HCT116 (cell line): ENCODE measurements at places on chromosomes 5 and 9.

DNA sequence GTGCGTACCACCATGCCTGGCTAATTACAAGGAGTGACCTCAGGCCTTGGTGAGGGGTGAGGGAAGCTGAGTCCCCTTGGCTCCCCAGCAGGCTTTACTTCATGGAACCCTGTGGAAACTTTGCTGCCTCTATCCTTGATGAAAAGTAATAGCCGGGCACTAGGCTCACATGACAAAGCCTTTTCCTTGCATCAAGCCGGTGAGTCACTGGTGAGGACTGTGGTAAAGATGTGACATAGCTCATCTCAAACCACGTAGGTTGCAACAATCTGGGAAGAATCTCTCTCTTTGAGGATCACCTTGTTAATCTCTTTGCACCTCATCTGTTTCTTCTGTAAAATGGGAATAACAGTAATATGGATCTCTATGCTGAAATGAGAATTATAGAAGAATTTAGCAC, 116.3 kb upstream of the SLC25A48 start:
- DNase-seq: peak; percentile 8

DNA sequence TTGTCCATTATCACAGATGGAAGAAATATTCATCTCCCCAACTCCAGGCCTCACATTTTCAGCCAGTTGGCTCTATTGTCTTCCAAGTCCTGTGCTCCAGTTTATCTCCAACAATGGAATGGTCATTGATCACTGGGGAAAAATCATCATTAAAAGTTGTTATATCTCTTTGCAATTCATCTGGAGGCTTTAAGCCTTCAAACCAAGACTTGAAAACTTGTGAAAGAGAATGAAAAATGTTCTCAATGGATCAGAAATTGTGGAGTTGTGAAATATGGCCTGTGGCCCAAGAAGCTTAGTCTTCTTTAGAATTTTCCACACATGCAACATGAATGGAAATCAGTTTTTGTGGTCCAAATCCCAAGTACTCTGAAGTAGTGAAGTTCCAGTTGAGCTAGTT, 569.6 kb downstream of the EBF1 start:
- DNase-seq: no peak

DNA sequence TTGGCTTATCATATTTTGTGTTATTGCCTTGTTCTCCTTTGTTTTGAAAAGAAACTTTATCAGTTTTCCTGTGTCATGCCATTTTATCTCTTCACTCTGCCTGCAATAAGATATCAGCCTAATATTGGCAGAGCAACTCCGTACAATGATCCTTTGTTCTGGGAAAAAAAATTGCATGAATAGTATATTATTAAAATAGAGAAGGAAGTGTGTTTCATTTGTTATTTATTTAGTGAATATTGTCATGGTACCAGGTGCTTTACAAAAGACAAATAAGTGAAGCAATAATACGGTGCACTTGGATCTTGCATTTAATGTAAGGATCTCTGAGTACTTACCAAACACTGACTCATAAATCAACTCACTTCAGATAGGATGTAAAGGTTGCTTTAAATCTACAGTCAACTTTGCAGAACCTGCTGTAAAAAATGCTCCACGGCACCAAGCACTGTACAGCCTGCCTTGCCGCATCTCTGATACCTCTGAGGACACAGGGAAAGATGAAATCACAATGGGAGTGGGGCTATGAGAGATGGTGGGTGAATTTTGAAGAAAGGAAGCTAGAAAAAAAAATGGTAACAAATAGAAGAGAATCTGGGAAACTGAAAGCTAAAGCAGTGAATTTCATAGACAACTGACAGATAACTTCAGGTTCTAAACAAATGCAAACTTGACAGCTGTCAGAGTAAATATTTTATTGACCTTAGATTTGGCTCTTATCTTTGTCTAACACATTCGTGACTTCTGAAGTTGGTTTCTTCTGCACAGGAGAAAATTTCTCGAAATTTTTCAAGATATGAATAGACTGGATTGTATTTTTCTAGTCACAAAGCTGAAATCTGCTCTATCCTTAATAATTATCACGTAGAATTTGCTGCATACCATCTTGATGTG, 232.1 kb downstream of the ENC1 start:
- no peak for DNase-seq

GRCh38 chr5:891837-892393, 686 bp downstream of the BRD9 start:
- DNase-seq: no peak

GRCh38 chr5:17132444-17133083, 84.9 kb upstream of the BASP1 start:
- DNase-seq: no peak

- DNase-seq: no peak
Measured at GRCh38 chr5:82991678-82992323, 85.4 kb downstream of the TMEM167A start.

DNA sequence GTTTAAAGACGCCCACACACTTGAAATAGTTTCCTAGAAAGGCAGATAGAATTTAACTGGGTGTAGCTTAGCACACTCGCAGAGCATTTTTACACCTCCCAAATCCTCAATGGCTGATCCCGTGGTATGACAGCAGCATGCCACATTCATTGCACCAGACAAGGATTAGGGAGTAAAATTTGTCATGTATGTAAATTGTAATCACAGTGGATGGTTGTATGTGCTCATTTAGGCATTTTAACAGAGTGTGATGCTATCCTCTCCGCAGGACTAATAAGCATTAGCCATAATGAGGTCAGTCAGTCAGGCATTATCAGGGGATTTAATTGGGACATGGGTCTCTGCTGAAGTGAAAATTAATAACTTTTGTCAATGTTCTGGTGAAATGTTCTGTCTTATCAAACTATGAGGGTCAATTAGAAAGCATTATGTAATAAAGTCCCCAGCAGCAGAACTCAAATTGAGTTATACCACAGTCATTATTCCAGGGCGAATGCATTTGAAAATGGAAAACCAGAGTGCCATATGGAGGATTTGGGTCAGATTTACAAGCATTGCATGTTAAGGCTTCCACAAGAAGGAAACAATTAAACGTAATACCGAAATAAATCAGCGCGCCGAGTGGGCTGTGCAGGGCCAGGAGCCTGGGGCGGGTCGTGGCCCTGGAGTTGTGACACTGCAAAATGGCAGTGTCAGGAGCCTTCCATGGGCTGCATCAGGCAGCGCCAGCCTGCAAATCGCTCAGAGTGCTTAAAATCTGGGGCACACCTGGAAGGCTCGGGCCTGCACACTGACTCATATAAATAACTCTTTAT, 602.2 kb downstream of the BNC2 start:
- no peak for DNase-seq

- DNase-seq: no peak
Measured at GRCh38 chr5:158200619-158201018, 341.7 kb upstream of the CLINT1 start.

- DNase-seq: no peak
Measured at GRCh38 chr9:134826336-134827285, 54.0 kb upstream of the FCN2 start.

DNA sequence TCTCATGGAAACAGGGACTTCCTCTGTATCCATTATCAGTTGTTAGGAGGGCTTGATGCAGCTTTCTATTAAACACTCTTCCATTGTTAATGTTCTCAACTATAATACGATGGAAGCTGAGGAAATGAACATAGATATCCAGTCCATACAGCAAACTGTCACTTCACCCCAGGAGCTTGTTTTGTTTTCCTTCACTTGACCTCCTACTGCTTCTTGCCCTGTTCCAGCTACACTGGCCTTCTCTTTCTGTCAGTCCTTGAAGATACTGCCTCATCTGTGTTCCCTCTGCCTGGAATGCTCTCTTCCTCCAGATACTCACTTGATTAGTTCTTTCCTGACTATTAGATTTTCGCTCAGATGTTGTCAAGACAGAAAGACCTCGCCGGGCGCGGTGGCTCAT, 17.1 kb downstream of the CTNNA1 start:
- DNase-seq: no peak

GRCh38 chr5:168701641-168702040, 122.5 kb upstream of the PANK3 start:
- DNase-seq: no peak

DNA sequence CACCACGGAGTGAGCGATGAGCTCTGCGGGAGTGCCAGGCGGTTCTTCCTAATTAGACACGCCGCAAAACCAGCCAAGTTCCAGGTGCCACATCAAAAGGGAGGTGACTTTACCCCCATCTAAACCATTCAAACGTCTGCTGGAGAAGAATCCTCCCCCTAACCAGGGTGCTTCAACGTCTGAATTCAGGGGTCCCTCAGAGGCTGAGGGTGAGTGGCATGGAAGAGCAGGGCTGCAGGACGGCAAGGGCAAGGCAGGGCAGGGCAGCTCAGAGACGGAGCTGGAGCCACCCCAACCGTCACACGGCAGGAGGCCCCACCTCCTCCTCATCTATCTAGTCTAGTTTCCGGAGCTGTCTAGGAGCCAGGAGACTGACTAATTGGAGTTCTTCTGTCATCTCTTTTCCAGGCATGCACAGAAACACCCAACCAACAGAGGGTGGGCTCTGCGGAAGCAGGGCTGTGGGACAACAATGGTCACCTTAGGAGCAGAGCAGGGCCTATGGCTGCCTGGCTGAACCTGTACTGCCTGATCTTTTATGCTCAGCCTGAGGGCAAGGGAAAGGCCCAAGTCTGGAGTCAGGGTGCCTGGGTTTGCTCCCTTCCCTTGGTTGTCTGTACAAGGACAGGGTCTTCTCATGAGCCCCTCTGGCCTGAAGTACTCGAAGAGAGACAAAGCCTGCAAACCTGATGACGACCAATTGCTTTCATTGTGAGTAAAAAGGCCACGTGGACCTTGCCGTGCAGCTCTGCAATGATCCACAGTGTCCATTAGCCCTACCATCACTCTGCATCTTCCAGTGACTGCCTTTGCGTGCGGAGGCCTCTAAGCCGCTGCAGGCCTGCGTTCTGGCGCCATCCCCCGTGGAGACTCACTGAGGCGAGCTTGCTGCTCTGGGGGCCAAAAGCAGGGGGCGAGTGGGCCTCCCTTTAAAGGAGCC, 81.0 kb upstream of the SLC25A51 start:
- DNase-seq: no peak

DNA sequence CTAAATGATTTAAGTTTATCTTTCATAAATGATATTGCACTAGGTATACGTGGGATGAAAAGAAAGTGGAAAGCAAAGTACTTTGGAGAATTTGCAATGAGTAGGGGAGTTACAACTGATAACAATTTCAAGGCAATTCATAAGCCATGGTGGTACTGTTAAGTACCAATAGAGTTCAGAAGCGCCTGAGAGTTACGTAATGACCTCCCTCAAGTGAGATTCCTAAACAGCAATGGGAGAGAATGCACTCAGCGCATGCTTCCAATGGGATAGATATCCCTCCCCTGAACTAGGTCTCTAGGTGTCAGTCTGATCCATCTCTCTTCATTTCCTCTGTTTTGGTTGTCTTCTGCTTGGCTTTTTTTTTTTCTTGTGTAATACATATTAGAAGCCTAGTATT, 249.3 kb downstream of the NNT start:
- no peak for DNase-seq

DNA sequence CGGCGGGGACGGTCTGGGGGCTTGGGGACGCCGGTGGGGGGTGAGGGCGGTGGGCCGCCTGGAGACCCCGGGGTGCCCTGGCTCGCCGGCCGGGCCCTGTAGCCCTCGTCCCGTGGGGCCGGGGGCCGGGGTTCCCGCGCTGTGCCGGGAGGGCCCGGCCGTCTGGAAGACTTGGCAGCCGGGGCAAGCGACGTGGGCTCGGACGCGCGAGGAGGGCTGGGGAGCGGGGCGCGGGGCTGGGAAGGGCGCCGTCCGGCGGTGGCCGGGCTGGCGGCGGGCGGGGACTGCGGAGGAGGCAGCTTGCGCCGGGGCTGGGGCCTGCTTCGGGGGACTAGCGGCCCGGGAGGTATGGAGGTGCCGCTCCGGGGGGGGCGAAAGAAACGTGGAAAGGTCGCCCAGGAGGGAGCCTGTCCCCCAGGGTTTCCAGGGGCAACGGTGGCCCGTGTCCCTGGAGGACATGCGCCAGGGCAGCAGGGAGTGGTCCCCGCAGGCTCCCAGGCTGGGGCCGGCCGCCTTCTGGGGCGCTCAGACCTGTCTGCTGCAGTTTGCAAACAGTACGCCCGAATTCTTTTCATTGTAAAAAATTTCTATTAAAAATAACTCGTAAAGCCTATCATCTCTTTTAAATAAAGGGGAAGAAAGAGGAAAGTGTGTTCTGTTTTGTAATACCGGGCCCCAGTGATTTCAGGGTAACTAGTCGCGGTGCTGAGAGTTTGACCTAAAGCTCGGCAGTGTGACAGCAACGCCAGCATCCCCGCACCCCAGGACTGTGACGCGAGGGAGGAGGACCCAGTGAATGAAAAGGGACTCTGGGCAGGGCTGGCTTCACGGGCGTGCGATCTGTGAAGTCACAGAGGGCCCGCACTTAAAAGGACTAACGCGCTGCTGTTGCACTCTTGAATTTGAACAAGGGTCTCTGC, 752 bp upstream of the ANKH start:
- no peak for DNase-seq

DNA sequence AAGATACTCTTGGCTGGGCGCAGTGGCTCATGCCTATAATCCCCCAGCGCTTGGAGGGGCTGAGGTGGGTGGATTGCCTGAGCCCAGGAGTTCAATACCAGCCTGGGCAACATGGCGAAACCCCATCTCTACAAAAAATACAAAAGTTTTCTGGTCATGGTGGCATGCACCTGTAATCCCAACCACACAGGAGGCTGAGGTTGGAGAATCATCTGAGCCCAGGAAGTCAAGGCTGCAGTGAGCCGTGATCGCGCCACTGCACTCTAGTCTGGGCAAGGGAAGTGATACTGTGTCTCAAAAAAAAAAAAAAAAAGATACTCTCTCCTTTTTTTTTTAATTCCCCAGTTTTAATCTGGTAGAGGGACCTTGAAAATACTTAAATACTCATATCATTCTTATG, 15.0 kb downstream of the ANKRD33B start:
- no peak for DNase-seq

- DNase-seq: no peak
Measured at GRCh38 chr5:159345336-159345735, 15.0 kb upstream of the IL12B start.

GRCh38 chr5:156623381-156624040, 226.6 kb upstream of the PPP1R2B start:
- no peak for DNase-seq

DNA sequence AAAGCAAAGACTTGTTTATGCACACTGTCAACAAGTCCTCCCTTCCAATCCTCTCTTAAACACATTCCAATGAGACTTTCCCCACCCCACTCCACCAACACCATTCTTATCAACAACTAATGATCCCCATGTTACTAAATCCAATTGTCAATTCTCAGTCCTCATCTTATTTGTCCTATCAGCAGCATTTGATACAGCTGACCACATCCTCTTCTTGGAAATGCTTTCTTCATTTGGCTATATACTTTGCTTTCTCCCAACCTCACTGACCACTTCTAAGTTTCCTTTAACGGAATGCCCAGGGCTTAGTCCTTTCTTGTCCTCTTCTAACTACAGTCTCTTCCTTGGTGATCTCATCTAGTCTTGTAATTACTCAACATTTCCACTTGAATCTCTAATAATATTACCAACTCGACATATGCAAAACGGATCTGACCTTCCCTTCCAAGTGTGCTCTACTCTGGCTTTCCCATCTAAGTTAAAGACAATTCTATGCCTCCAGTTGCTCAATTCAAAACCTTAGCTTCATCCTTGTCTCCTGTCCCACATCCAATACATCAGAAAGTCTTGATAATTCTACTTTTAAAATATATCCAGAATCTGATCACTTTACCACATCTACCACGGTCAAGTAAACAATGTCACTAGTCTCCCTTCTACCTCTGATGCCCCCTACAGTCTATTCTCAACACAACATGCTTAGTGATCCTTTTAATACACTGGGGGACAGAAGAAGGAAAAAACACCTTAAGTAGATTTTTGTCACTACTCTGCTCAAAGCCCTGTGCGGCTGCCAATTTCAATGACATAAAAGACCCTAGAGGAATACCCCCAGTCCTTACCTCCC, 25.5 kb downstream of the AGTPBP1 start:
- DNase-seq: no peak
